ENCODE measurements at places on chromosomes 3 and 15.

GRCh38 chr3:125647318-125648014, 52.2 kb upstream of the OSBPL11 start:
- DNase-seq: no peak
- no peak overlapping the region for H3K27ac ChIP-seq
- H3K4me3 ChIP-seq: no peak overlapping the region

GRCh38 chr3:9111417-9111816, 138.0 kb downstream of the SRGAP3 start:
- peaks cover 10% of the 10 kb centered on the region for H3K27me3 ChIP-seq
- H3K4me1 ChIP-seq: no peaks in the 10 kb centered on the region
- H3K36me3 ChIP-seq: no peaks in the 10 kb centered on the region
- no peak overlapping the region for H3K27ac ChIP-seq
- no peak overlapping the region for H3K4me3 ChIP-seq
- no peak for DNase-seq

- H3K4me1 ChIP-seq: peaks cover 50% of the 10 kb centered on the region
- H3K27me3 ChIP-seq: no peaks in the 10 kb centered on the region
- no peak overlapping the region for H3K27ac ChIP-seq
- peaks cover 24% of the 10 kb centered on the region for H3K36me3 ChIP-seq
- H3K4me3 ChIP-seq: no peak overlapping the region
- DNase-seq: no peak
Observed at GRCh38 chr3:114060906-114061655, 4.5 kb downstream of the QTRT2 start.

DNA sequence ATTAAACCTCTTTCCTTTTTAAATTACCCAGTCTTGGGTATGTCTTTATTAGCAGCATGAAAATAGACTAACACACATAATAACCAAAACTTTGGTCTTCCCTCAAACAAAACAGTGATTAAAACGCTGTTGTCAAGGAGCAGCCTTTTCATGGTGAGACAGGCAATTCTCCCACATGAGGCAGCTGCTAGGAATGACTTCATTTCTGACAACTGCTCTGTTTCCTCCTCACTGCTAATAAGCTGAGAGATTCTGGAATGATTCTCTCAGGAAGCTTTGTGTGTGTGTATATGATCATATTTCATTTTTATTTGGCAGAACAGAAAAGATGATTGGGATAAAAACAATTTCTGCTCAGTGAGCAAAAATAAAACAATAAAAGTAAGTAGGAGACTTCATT, 580.6 kb upstream of the ADAMTS9 start:
- no peaks in the 10 kb centered on the region for H3K27me3 ChIP-seq
- no peak overlapping the region for H3K4me3 ChIP-seq
- no peak for DNase-seq
- no peaks in the 10 kb centered on the region for H3K4me1 ChIP-seq
- H3K36me3 ChIP-seq: no peaks in the 10 kb centered on the region

- H3K4me1 ChIP-seq: no peaks in the 10 kb centered on the region
- no peak for DNase-seq
- no peak overlapping the region for H3K4me3 ChIP-seq
- H3K27ac ChIP-seq: no peak overlapping the region
- H3K27me3 ChIP-seq: no peaks in the 10 kb centered on the region
Observed at GRCh38 chr3:167302678-167303077, 77.4 kb downstream of the ZBBX start.

- H3K4me3 ChIP-seq: peak overlapping the region; percentile 96
- peak overlapping the region; percentile 95 for H3K27ac ChIP-seq
- H3K27me3 ChIP-seq: no peaks in the 10 kb centered on the region
- peaks cover 30% of the 10 kb centered on the region for H3K36me3 ChIP-seq
- H3K4me1 ChIP-seq: peaks cover 61% of the 10 kb centered on the region
Observed at GRCh38 chr15:55288006-55288717, 1.5 kb downstream of the RAB27A start.

DNA sequence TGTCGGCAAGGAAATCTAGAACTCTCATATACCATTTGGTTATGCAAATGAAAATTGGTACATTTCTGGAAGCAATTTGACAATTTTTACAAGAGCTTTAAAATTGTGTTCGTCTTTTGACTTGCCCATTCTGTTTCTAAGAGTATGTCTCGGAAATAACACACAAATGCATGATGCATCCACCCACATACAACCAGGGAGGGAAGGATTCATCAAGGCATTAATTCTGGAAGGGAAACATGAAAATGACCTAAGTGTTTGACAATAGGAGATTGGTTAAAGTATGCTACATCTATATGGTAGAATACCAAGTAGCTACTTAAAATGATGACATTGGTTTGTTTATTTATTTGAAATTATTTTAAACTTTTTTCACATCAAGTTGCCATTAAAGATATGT, 58.6 kb downstream of the PIAS1 start:
- H3K27ac ChIP-seq: no peak overlapping the region
- H3K36me3 ChIP-seq: peaks cover 6% of the 10 kb centered on the region
- peak overlapping the region; percentile 8 for H3K4me3 ChIP-seq
- DNase-seq: no peak

GRCh38 chr3:48548126-48548525, 8.5 kb downstream of the PFKFB4 start:
- DNase-seq: no peak
- peaks cover 5% of the 10 kb centered on the region for H3K4me1 ChIP-seq
- peaks cover 1% of the 10 kb centered on the region for H3K36me3 ChIP-seq
- no peaks in the 10 kb centered on the region for H3K27me3 ChIP-seq

DNA sequence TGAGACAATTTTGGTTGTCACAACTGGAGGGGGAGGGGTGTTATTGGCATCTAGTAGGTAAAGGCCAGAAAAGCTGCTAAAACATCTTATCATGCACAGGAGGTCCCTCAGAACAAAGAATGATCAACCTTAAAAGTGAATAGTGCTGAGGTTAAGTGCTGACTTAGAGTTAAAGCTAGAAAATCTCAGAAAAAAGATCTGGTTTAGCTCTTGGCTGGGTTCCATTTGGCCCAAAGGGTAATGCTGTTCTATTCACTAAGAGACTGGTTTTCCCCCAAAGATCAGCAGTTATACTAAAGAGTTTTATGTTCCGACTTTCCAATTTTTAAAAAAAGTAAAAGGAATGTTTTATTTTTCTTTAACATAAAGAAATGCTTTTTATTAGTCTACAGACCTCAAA, 15.6 kb downstream of the DCBLD2 start:
- H3K4me1 ChIP-seq: no peaks in the 10 kb centered on the region
- H3K27ac ChIP-seq: no peak overlapping the region
- H3K27me3 ChIP-seq: peaks cover 8% of the 10 kb centered on the region
- no peaks in the 10 kb centered on the region for H3K36me3 ChIP-seq

GRCh38 chr15:50355980-50356379, 982 bp upstream of the GABPB1 start:
- H3K27me3 ChIP-seq: no peaks in the 10 kb centered on the region
- H3K4me3 ChIP-seq: peak overlapping the region; percentile 96
- H3K4me1 ChIP-seq: peaks cover 45% of the 10 kb centered on the region
- H3K27ac ChIP-seq: peak overlapping the region; percentile 98

DNA sequence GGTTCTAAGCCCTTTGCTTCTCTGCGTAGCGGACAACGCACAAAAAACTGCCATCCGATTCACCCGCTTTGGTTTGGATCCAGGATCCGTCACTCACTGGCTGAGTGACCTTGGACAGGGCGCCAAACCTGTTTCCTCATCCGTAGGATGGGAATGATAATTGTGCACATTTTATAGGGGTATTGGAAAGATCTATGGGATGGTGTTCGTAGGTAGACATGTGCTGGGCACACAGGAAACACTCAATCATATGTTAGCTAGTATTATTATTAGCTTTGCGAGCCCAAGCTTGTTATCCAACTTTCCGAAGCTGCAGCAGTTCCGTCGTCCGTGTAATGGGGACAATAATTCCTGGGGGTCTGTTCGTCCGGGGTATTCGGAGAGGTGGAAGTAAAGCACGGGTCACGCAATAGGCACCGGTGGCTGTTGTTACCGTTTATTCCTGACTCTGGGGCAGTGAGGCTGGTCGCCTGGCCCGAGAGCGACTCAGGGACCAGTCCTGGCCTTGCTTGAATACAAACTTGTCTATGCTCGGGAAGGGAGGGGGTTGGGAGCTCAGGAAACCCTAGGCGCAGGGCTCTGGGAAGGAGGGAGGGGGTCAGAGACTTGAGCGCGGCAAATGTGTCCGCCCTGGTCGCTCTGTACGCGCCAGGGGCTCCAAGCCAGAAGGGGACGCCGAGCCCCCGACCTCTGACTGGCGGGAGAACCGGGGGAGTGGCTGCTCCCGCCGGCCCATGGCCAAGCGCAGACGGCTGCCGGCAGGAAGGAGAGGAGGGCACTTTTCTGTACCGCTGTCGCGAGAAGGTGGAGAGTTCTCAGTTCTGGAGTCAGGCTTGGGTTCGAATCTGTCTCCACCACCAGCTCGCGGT, 1.3 kb downstream of the SPSB4 start:
- no peaks in the 10 kb centered on the region for H3K36me3 ChIP-seq
- no peak overlapping the region for H3K27ac ChIP-seq
- no peak for DNase-seq

- H3K4me3 ChIP-seq: peak overlapping the region; percentile 33
- peaks cover 75% of the 10 kb centered on the region for H3K27me3 ChIP-seq
- no peak for DNase-seq
- H3K4me1 ChIP-seq: peaks cover 29% of the 10 kb centered on the region
Observed at GRCh38 chr3:45034612-45035252, 8.6 kb downstream of the CLEC3B start.

- peaks cover 58% of the 10 kb centered on the region for H3K27me3 ChIP-seq
- no peak overlapping the region for H3K27ac ChIP-seq
- H3K36me3 ChIP-seq: peaks cover 4% of the 10 kb centered on the region
- H3K4me1 ChIP-seq: peaks cover 7% of the 10 kb centered on the region
- DNase-seq: no peak
Observed at GRCh38 chr3:127070776-127071175, 87.9 kb downstream of the PLXNA1 start.

DNA sequence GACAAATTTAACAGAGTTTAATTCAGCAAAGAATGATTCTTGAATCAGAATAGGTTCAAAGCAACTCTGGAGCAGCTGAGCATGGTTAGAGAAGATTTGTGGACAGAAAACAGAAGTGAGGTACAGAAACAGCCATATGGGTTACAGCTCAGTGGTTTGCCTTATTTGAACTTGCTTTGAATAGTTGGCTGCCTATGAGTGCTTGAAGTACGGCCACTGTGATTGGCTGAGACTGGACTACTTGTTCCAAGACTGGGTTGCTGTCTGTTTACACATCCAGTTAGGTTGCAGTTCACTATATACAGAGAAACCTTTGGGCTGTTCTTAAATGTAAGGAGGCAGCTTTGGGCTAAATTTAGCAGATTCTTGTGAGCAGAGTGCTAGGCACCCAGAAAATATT, 79.4 kb upstream of the CADPS start:
- no peak overlapping the region for H3K27ac ChIP-seq
- no peaks in the 10 kb centered on the region for H3K27me3 ChIP-seq
- no peak overlapping the region for H3K4me3 ChIP-seq
- DNase-seq: no peak
- H3K36me3 ChIP-seq: no peaks in the 10 kb centered on the region

- H3K4me1 ChIP-seq: no peaks in the 10 kb centered on the region
- no peak overlapping the region for H3K27ac ChIP-seq
- no peak for DNase-seq
- H3K4me3 ChIP-seq: no peak overlapping the region
- H3K27me3 ChIP-seq: peaks cover 57% of the 10 kb centered on the region
Observed at GRCh38 chr15:93366387-93367100, 277.5 kb upstream of the RGMA start.

DNA sequence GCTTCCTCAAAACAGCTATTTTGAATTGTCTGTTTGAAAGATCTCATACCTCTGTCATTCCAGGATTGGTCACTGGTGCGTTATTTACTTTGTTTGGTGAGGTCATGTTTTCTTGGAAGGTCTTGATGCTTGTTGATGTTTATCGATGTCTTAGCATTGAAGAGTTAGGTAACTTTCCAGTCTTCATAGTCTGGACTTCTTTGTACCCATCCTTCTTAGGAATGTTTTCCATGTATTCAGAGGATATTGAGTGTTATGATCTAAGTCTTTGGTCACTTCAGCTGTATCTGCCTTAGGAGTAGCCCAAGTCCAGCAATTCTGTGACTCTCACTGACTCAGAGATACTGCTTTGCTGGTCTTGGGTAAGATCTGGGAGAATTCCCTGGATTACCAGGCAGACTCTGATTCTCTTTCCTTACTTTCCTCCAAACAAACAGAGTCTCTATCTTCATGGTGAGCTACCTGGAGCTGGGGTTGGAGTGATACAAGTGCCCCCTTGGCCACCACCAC, 398.6 kb downstream of the ZIC4 start:
- no peak overlapping the region for H3K4me3 ChIP-seq
- H3K36me3 ChIP-seq: no peaks in the 10 kb centered on the region
- H3K4me1 ChIP-seq: no peaks in the 10 kb centered on the region
- no peak overlapping the region for H3K27ac ChIP-seq
- H3K27me3 ChIP-seq: no peaks in the 10 kb centered on the region
- DNase-seq: no peak

DNA sequence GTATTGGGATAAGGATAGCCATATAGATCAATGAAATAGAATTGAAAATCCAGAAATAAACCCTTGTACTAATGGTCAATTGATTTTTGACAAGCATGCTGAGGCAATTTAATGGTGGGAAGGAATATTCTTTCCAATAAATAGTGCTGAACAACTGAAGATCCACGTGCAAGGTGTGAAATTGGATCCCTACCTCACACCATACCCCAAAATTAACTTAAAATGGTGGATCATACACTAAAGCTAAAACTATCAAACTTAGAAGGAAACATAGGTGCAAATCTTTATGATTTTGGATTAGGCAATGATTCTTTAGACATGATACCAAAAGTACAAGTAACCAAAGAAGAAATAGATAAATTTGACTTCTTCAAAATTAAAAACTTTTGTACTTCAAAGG, 22.1 kb upstream of the SYNM start:
- no peaks in the 10 kb centered on the region for H3K4me1 ChIP-seq
- DNase-seq: no peak
- H3K27me3 ChIP-seq: peaks cover 34% of the 10 kb centered on the region

GRCh38 chr3:63791974-63792373, 27.1 kb upstream of the C3orf49 start:
- no peak overlapping the region for H3K27ac ChIP-seq
- no peaks in the 10 kb centered on the region for H3K4me1 ChIP-seq
- DNase-seq: no peak

DNA sequence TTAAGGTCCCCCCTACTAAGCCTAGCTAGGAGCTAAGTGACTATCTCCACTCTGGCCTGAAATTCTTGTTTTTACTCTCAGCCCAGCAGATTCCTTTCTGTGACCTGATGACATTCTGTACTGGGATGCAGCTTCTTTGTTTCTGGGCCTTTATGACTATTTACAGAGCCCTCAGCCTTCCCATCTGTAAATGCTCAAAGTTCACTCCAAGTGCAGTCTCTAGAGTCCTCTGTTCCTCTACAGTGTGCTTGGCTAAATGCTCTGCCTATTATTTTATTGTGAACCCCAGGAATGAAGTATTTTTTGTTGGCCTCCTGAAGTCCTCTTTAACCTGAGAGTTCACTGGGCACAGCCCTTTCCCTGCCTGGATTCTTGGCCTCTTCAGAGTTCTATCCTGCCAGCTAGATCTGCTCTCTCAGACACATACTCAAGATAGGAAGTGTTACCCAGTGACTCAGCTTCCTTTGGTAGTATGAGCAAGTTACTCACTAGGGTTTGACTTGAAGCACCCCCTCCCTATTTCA, 278.1 kb upstream of the P2RY1 start:
- H3K27ac ChIP-seq: no peak overlapping the region
- no peaks in the 10 kb centered on the region for H3K4me1 ChIP-seq
- no peak for DNase-seq

- H3K27ac ChIP-seq: peak overlapping the region; percentile 86
- no peaks in the 10 kb centered on the region for H3K36me3 ChIP-seq
- DNase-seq: no peak
- peak overlapping the region; percentile 67 for H3K4me3 ChIP-seq
Observed at GRCh38 chr3:105988540-105989212, 119.9 kb upstream of the CBLB start.
